ENCODE measurements at places on chromosomes 5 and 9. TPM values are rescaled to one million over a fixed set of nuclear protein-coding genes. Genes with fewer than 3 reads are reported as not detected.
A peak's percentile ranks its signal among the peaks of the same experiment; 100 is the strongest.

DNA sequence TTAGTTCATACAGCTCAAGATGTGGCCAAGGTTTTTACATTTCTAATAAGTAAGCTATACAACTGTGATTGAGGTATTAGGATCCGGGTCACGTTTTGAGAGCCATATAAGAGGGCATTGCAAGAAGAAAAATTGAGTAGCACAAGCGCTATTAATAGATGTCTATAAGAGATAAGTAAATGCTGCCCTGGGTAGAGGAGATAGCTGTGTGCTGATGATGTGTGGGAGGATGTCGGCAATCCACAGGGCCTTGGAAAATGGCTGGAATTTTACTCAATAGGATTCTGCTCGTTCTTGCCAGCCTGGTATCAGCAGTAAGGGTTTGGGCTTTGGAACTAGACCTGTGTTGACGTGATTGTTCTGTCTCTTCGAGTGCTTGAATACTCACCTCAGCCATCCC, 41.6 kb downstream of the CSF1R start:
- no peak for DNase-seq

- DNase-seq: peak; percentile 58
These were observed 22.4 kb downstream of the CCL28 start for GRCh38 chr5:43389679-43390329.

GRCh38 chr5:61652916-61653315, 320.9 kb downstream of the ZSWIM6 start:
- DNase-seq: no peak

DNA sequence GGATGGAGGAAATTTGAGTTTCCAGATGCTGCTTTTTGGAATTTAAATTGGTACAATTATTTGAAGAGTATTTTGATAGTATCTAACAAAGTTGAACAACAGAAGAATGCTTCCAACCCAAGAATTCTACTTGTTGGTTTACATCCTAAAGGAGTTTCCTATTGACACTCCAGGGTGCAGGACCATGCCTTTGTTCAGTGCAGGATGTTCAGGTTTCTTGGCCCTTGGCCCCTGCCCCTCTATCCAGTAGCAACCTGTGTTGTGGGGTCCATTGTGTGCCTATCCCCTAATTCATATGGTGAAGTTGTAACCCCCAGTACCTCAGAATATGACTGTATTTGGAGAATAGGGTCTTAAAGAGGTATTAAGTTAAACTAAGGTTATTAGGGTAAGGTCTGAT, 750.0 kb upstream of the ZNF608 start:
- no peak for DNase-seq

APC gene
- 301 TPM for total RNA-seq

- no peak for DNase-seq
These were observed 150.1 kb downstream of the KDM4C start for GRCh38 chr9:6907772-6908381.

KIF2A gene
- total RNA-seq: 238 TPM

DNA sequence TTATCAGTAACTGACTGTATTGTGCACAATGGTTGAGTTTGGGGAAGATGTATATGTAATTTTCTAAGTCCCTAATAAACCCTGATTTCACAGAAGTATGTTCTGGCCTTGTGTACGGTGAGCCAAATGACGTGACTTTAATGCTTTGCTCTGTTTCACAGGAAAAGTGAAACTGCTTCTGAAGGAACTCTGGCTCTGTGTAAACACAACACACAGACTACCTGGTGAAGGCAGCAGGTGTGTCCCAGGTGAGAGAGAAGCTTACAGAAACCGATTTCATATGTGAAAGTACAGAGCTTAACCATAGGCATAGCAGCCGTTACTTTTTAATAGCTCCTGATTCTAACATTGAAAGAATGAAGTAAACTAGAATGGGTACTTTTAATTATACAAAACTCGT, 31.9 kb downstream of the ICE1 start:
- DNase-seq: no peak

DNA sequence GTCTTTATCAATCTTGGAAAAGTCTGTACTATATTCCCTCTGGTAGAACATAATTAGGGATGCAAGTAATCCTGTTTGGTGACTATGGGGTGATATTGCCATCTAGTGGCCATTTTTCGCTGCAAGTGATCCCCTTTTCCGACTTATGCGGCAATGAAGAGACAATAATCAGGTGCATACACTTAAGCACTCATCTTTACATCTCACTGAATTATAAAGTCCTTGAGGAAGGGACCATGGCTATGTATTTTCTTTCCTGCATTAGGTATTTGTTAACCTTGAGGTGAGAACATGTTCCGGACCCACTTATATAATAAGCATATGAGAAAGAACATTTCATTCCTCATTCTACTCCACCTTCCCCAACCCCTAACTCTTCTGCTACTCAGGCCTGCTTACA, 19.6 kb upstream of the LIX1 start:
- peak; percentile 23 for DNase-seq

- no peak for DNase-seq
These were observed 26.1 kb downstream of the MAP1B start for GRCh38 chr5:72133212-72133990.

FYB1 gene
- 1.6 TPM for total RNA-seq

AJM1 gene
- 0.82 TPM for total RNA-seq

DNA sequence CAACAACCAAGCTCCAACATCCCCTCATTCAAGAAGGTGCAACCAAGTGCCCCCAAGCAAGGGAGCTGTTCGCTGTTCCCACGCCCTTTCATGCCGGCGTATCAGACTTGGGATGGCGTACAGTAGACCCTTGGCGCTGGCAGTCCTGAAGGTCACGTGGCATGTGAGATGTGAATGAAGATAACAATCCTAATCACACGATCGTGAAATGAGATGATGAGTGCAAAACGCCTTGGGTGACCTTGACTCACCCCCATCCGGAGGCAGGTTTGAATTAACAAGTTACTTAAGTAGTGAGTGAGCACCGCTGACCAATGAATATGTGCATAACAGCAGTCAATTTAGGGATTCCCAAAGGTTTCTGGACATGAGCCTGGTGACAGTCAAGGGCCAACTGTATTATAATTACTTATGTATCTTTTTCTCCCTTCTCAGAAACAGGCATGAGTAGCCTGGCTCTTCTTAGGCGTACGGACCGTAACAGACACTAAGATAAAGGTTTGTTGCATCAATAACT, 150.2 kb downstream of the TTLL11 start:
- no peak for DNase-seq

DNA sequence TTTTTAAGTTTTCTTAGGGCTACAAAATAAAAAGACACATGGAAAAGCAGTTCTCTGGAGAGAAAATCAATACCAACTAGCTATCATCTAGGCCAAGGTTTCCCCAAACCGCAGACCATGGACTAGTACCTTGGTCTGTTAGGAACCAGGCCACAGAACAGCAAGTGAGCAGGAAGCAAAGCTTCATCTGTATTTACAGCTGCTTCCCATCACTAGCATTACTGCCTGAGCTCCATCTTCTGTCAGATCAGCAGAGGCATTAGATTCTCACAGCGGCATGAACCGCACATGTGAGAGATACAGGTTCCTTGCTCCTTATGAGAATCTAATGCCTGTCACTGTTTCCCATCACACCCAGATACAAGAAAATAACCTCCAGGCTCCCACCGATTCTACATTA, 1907.6 kb upstream of the ACO1 start:
- DNase-seq: no peak

OR1Q1 gene
- not detected for total RNA-seq

IL13 gene
- not detected for total RNA-seq

DNA sequence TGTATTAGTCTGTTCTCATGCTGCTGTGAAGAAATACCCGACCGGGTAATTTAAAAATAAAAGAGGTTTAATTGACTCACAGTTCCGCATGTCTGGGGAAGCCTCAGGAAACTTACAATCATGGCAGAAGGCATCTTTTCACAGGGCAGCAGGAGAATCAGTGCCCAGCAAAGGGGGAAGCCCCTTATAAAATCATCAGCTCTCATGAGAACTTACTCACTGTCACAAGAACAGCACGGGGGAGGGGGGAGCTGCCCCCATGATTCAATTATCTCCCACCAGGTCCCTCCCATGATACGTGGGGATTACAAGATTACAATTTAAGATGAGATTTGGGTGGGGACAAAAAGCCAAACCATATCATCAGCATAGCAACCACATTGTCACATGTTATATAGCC, 102.5 kb downstream of the GPBP1 start:
- DNase-seq: no peak

CENPH gene
- total RNA-seq: 17.1 TPM

ZNF354C gene
- 55.0 TPM for total RNA-seq

KCNN2 gene
- total RNA-seq: 29.8 TPM

DNA sequence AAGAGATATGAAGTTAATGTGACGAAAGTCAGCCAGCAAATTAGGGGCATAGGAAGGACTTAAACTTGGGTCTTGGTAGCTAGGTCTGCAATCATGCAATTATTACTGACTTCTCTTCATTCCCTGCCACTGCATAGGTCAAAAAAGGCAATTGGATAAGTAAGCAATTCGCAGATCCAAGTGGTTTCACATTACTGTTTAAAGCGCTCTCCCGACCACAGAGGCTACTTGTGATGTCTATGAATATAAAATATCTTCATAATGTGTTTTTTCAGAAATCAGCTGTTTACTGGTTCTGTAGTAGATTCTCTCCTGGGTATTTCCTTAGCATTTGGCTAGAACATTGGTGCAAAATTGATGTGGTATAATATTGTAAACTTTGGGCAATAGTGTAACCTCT, 174.7 kb upstream of the PTGER4 start:
- DNase-seq: no peak

- DNase-seq: no peak
These were observed 229.5 kb downstream of the ARL15 start for GRCh38 chr5:54080831-54081230.

MYOZ3 gene
- total RNA-seq: 3.7 TPM

GRCh38 chr5:172659909-172660628, 19.0 kb downstream of the NEURL1B start:
- peak; percentile 60 for DNase-seq

- no peak for DNase-seq
These were observed 31.8 kb downstream of the SEC61B start for GRCh38 chr9:99253772-99254431.

PCDHB12 gene
- 12.6 TPM for total RNA-seq

ASPN gene
- total RNA-seq: 5.3 TPM

DNA sequence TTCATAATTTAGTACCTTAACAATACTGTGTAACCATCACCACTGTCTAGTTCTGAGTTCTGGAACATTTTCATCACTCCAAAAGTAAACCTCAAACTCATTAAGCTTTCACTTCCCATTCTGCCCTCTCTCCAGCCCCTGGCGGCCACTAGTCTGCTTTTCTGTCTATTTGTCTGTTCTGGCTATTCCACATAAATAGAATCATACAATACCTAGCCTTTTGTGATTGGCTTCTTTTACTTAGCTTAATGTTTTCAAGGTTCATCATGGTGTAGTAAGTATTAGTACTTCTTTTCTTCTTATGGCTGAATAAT, 138.7 kb downstream of the RAPGEF6 start:
- no peak for DNase-seq

MAT2B gene
- 37.1 TPM for total RNA-seq

PCDHA13 gene
- 13.5 TPM for total RNA-seq

TCOF1 gene
- total RNA-seq: 9.4 TPM

INSL6 gene
- not detected for total RNA-seq
